Sigmoid colon (tissue), 7 donors: ENCODE measurements at places on chromosomes 5 and 9. TPM values are rescaled to one million over a fixed set of nuclear protein-coding genes. Genes with fewer than 3 reads are reported as not detected.

NMUR2 gene
- polyA plus RNA-seq: not detected

- DNase-seq: no peak
- no peaks in the 10 kb centered on the region for H3K4me1 ChIP-seq
- no peaks in the 10 kb centered on the region for H3K36me3 ChIP-seq
- H3K27ac ChIP-seq: no peak overlapping the region
Measured at GRCh38 chr5:4142842-4143241, 547.2 kb downstream of the IRX1 start.

TMEM215 gene
- not detected for polyA plus RNA-seq

DNA sequence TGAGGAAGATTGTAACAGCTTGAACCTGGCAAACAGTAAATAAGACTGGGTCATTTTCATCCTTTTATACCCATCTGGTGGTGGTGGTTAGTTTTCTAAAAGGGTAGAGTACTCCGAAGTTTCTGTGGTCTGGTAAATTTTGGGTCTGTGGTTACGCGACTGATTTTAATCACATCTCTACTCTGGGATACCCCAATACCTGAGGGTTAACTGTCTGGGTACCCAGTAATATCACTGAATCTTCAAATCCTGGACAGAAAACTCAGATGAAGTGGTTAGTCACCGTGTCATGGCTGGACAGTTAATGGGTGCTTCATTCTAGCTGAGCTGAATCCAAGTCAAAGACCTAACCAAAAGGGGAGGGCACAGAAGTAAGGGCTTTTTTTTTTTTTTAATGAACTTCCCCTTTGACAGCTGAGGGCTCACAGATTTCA lies 474.2 kb downstream of the GADD45G start:
- DNase-seq: no peak
- no peaks in the 10 kb centered on the region for H3K36me3 ChIP-seq
- H3K27me3 ChIP-seq: no peaks in the 10 kb centered on the region
- H3K4me1 ChIP-seq: no peaks in the 10 kb centered on the region
- H3K27ac ChIP-seq: no peak overlapping the region

STC2 gene
- polyA plus RNA-seq: not detected

DNA sequence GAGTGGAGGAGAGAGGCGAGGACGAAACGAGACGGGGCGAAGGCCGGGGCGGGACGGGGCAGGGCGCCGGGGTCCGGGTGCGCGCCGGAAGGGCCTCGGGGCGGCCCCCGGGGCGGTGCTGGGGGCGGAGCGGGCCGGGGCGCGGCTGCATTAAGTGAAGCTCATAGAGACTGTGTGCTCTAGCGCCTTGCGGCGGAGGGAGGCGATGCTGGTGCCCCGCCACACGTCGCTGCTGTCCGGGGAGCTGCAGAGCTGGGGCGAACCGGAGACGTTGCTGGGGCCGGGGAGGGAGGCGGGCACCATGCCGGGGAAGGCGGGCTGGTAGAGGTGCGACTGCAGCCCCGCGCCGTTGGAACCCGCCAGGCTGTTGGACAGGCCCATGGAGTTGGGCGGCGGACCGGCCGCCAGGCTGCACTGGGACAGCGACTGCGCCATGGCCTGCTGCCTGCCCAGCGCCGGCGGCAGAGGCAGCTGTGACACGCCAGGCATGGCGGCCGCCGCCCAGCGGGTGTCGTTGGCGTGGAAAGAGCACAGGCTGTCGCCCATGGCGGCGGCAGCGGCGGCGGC lies 8.3 kb downstream of the OTP start:
- H3K36me3 ChIP-seq: no peaks in the 10 kb centered on the region
- peak overlapping the region; percentile 14 for H3K4me3 ChIP-seq
- H3K4me1 ChIP-seq: peaks cover 23% of the 10 kb centered on the region
- no peak overlapping the region for H3K27ac ChIP-seq

- H3K27me3 ChIP-seq: no peaks in the 10 kb centered on the region
- no peaks in the 10 kb centered on the region for H3K36me3 ChIP-seq
- DNase-seq: peak; percentile 73
- peaks cover 16% of the 10 kb centered on the region for H3K4me1 ChIP-seq
- peak overlapping the region; percentile 47 for H3K4me3 ChIP-seq
Measured at GRCh38 chr9:124658165-124659017, 112.7 kb downstream of the NR6A1 start.

SLC30A5 gene
- polyA plus RNA-seq: 23.5 TPM

- DNase-seq: no peak
- no peak overlapping the region for H3K27ac ChIP-seq
- no peaks in the 10 kb centered on the region for H3K36me3 ChIP-seq
- H3K4me3 ChIP-seq: no peak overlapping the region
Measured at GRCh38 chr9:15278091-15278687, 28.8 kb downstream of the TTC39B start.

INSL4 gene
- polyA plus RNA-seq: not detected

UQCRQ gene
- polyA plus RNA-seq: 936 TPM

- no peaks in the 10 kb centered on the region for H3K27me3 ChIP-seq
- H3K4me3 ChIP-seq: no peak overlapping the region
- H3K4me1 ChIP-seq: no peaks in the 10 kb centered on the region
- no peak for DNase-seq
- H3K27ac ChIP-seq: no peak overlapping the region
Measured at GRCh38 chr5:166436872-166437271, 1854.6 kb upstream of the WWC1 start.

DNA sequence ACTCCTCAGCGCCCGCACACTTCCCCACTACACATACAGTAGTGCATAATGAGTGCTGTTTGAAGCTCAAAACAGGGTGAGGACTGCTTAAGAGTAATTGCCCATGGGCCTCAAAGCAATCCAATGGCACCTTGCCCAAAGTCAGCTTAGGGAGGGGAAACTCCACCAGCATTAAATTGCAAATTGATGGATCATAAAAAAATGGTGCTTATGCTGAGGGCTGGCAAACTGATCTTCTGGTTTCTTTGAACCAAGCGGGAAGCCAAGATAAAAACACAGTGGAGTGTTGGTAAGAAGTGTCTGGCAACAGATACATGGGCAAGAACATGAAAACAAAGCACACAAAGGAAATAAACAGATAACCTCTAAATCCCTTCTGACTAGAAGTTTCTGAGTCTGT lies 28.0 kb downstream of the TLE1 start:
- no peak for DNase-seq
- H3K27ac ChIP-seq: no peak overlapping the region
- peaks cover 52% of the 10 kb centered on the region for H3K4me1 ChIP-seq
- H3K4me3 ChIP-seq: no peak overlapping the region
- no peaks in the 10 kb centered on the region for H3K36me3 ChIP-seq
- H3K27me3 ChIP-seq: no peaks in the 10 kb centered on the region

- no peaks in the 10 kb centered on the region for H3K27me3 ChIP-seq
- H3K27ac ChIP-seq: no peak overlapping the region
- no peaks in the 10 kb centered on the region for H3K4me1 ChIP-seq
- no peaks in the 10 kb centered on the region for H3K36me3 ChIP-seq
Measured at GRCh38 chr5:18323891-18324290, 689.6 kb downstream of the TAF11L14 start.

MCC gene
- polyA plus RNA-seq: 0.69 TPM

- no peak overlapping the region for H3K27ac ChIP-seq
- no peak overlapping the region for H3K4me3 ChIP-seq
- DNase-seq: no peak
- peaks cover 15% of the 10 kb centered on the region for H3K4me1 ChIP-seq
- H3K27me3 ChIP-seq: no peaks in the 10 kb centered on the region
Measured at GRCh38 chr9:18866121-18866831, 166.7 kb downstream of the SAXO1 start.

FAM153A gene
- 5.6 TPM for polyA plus RNA-seq

SMIM33 gene
- 4.7 TPM for polyA plus RNA-seq

- no peak overlapping the region for H3K4me3 ChIP-seq
- H3K27me3 ChIP-seq: no peaks in the 10 kb centered on the region
- no peak for DNase-seq
- H3K36me3 ChIP-seq: no peaks in the 10 kb centered on the region
Measured at GRCh38 chr9:123225995-123226394, 42.4 kb downstream of the STRBP start.

SV2C gene
- not detected for polyA plus RNA-seq
